ENCODE measurements at places on chromosomes 11 and 22.

GRCh38 chr11:37282367-37282766 lies 684.3 kb upstream of the RAG2 start:
- DNase-seq, result no peak

GRCh38 chr11:58930926-58931325 lies 8.4 kb upstream of the GLYATL1 start:
- DNase-seq, result no peak

DNA sequence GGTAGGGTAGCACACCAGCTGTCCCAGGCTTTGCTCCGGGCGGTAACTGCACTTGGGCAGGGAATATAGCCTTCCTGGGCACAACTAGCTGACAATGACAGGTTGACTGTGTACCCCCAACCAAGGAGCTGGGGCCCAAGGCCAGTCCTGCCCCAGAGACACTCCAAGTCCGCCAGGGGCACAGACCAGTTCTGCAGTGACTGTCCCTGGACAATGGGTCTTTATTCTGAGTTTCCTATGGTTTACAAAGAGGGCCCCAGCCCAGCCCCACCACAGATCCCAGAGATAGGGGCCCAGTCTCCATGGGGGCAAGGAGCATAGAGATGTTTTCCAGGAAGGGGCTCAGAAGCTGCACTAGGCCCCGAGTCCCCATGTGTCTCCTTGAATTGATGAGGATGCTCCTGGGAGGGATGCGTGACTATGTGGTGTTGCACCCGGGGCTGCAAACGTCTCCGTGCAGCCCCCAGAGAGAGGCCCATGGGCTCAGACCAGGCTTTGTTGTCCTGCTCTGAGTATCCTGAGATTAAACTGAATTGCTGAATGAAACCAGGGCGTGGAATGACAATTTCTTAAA lies 48.4 kb downstream of the CD6 start:
- DNase-seq, result no peak

DNA sequence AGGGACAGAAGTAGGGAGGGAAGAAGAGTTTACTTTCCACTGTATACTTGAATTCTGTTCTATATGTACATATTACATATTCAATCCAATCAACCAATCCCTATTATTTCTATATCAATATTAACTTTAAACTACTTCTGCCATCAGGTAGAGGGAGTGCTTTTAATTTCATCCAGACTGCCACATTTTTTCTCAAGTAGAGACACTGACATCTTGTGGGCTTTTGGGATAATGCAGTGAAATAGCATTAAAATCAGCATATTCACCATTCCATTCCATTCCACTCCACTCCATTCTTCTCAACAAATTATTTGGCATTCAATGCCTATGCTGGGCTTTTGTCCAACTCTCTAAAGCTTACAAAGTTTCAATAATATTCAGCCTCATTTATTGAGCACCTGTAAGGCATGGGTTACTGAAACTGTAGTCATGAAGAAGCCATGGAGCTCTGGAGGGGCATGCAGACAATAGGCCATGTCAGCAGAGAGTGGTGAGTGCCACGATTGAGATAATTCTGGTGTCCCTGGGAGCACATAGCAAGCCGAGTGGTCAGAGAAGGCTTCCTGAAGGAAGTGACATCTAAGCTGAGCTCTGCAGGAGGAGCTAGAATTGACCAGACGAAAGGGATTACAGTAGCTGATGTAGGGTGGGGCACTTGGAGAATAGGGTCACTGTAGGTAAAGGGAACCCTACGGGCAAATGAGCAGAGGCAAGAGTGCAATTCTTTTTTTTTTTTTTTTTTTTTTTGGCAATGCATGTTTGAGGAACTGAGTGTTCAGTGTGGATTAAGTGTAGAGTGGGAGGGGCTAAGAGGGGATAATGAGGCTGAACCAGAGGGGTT lies 12.8 kb upstream of the CLPB start:
- peak; percentile 65 for DNase-seq

- DNase-seq, result no peak
These were observed 3.4 kb downstream of the GRK2 start for GRCh38 chr11:67269401-67270255.

GRCh38 chr11:57598831-57599155 lies 1.3 kb downstream of the SERPING1 start:
- no peak for DNase-seq

GRCh38 chr22:42793848-42794405 lies 63.1 kb downstream of the ARFGAP3 start:
- no peak for DNase-seq

DNA sequence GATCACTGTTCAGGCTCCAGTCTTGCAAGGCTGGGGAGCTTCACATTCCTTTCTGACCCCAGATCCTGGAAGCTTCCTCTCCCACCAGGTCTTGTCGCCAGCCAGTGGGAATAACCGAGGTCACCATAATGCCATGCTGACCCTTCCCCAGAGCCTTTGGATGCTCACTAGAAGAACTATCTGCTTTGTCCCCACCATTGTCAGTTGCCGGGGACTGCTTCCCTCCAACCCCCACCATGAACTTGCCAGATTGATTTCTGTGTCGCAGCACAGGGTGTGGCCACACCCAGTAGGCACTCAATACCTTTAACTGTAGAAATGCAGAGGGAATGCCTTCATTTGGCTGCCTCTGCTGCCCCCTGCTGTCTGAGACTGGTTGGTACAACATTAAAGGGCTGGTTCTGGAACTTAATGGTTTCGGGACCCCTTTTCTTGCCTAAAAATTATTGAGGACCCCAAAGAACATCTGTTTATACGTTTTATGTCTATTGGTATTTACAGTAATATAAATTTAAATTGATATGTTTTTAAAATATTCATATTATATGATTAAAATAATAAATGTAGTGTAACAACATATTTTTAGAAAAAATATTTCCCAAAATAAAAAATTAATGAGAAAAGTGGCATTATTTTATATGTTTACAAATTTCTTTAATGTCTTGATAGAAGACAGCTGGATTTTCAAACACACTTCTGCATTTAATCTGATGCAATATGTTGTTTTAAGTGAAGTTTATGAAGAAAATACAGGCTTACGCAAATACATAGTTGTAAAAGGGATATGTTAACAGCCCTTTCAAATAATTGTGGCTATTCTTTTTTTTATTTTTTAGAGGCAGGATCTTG lies 6.7 kb upstream of the GDPD5 start:
- DNase-seq, result peak; percentile 87

GRCh38 chr11:78100261-78100660 lies 20.6 kb upstream of the NDUFC2 start:
- DNase-seq, result no peak

- no peak for DNase-seq
These were observed 8.1 kb upstream of the OR10W1 start for GRCh38 chr11:58276151-58276550.

DNA sequence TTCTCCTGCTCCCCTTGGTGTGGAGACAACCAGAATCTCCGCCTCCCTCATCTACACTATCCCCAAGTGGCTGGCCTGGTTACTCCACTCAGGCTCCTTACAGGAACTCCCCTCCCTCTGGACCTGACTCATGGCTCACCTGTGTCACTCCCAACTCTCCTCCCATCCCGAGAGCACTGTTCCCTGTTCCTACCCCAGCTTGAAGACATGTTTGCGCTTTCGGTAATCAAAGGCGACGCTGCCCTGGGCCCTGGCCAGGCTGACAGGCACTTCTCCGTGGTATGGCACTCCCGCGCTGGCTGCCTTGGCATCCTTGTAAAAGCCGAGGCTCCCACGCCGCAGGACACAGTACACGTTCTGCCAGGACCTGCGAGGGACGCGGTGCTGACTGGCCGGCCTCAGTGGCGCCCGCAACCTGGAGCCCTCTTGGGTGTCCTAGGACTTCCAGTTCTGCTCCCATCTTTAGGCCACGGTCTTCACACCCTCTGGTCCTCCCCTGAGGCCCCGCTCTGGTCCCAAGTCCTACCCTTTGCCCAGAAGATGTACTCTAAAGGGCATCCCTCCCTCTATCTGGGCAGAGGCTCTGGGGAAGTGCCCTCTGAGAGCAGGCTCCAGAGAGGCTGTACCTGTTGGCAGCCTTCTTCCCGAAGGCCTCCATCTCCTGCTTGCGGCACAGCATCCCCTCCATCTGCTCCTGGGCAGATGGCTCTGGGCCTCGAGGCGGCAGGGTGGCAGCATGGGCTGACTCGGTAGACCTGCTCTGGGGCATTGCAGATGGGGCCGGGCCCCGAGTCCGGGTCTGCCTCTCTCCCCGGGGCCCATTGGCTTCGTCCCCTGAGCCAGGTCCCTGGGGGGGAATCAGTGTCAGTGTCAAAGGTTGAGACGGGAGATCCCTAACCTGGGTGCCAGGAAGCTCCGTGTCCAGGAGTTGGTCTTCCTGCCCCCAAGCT lies 9.4 kb upstream of the RBM4B start:
- no peak for DNase-seq

DNA sequence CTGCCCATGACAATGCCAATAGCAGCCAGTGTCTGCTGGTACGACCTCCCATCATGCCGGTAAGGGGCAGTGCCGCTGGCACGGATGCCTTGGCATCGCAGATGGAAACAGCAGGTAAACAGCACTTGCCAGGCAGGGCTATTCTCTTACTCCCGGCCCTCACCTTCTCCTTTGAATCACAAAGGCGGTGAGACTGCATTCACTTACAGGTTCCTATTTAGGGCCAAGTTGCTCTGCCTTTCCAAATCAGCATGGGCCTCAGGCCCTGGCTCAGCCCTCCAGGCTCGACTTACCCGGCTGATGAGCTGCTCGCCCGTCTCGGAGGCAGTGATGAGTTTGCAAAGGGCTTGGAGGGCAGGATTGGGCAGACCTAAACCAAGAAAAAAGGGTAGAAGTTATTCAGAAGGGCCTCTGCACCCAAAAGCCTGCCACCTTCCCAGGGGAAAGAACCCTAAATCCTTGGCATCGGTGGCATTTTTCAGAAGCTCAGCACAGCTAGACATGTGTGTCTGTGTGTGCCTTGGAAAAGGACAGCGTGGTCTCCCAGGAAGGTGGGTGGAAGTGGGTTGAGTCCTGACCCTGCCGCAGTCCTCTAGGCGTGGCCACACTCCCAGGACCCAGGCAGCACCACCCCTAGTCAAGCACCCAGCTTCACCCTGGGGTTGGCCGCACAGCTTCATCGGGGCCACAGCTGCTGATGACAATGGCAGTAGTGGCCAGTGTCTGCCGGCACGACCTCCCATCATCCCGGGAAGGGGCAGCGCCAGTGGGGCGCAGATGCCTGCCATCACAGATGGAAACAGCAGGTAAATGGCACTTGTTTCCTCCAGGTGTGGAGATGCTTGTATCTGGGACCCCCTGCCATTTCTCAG lies 73.5 kb upstream of the PITPNB start:
- no peak for DNase-seq

- no peak for DNase-seq
These were observed 25.8 kb upstream of the KCNQ1OT1 start for GRCh38 chr11:2725368-2726300.

- no peak for DNase-seq
These were observed 14.9 kb downstream of the FZD4 start for GRCh38 chr11:86940122-86940777.

DNA sequence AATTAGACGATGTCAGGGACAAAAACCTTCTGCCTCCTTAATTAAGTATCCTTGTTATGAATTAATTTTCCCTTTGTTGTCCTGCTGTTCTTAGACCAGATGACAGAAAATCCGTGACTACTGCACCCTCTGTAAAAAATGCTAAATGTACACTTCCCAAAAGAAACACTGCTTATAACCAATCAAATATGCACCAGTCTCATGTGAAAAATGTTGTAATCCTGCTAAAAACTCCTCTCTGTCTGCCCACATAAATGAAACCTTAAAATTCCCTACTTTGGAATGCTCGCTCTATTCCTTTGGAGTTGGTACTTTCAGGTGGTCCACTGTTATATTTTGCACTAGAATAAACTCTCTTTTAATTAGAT lies 366.8 kb upstream of the CCDC179 start:
- DNase-seq, result no peak

DNA sequence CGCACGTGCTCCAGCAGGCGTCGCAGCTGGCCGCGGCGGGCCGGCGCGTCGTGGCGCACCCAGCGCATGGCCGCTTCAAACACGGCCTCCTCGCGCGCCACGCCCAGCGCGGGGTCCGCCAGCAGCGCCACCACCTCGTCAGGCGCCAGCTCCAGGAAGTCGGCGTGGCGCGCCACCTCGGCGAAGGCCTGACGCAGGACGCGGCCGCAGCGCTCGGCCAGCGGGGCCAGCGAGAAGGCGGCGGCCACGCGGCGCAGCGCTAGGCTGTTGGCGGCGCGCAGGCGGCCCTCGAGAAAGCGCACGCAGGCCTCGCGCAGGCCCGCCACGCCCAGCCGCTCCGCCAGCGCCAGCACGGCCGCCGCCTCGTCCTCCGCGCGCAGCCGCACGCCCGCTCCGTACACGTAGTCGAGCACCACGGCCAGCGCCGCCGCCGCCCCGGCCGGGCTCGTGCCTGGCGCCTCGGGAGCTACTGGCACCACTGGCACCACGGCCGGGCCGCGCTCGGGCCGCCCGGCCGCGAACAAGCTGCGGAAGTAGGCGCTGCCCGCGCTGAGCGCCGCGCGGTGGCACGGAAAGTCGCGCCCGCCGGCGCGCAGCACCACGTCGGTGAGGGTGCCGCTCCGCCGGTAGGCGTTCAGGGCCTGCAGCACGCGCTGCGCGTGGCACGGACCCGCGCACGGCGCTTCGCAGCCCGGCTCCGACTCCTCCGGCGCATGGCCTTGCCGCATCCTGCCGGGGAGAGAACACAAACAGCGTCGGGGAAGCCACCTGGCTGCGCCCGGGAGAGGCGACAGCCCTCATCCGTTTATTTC lies 2.9 kb downstream of the KLHL35 start:
- DNase-seq, result peak; percentile 70

DNA sequence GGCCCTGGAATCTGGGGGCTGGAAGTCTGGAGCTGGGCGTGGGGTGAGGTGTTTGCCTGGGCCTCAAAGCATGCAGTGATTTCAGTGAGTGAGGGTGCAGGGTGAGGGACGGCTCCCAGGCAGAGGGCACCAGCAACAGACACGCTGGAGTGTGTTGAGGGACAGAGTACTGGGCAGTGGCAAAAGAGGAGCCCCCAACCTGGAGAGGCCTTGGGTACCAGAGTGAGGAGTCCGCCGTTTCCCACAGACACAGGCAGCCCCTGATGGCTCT lies 12.0 kb upstream of the TBC1D22A start:
- no peak for DNase-seq

- no peak for DNase-seq
These were observed 10.5 kb downstream of the ZMAT5 start for GRCh38 chr22:29756341-29756740.

- no peak for DNase-seq
These were observed 19.0 kb downstream of the TENM4 start for GRCh38 chr11:79421820-79422219.

DNA sequence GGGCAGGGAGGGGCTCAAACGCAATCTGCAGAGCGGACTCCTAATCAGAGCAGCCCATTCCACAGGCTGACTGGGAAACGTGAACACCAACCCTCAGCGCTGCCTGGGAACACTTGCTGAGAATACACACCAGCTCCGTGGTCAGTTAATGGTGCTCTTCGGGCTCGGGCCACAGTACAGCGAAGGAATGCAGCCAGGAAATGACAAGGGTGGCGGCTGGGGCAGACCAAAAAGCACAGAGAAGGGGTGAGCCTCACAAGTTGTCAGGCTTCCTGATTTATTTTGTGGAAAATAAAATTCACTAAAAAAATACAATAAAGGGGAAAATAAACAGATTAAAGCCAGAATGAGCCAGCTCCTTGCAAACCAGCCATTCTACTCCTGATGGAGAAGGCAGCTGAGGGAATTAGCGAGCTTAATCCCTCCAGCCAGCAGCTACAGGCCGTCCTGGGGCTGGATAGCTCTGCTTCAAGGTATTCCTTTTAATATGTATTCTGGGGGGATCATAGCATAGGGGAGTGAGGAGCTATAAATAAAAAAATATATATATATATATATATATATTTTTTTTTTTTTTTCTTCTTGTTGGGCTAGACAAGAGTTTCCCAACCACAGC lies 165.5 kb upstream of the NTM start:
- DNase-seq, result no peak

GRCh38 chr11:61369372-61370348 lies 7.5 kb downstream of the TMEM138 start:
- DNase-seq, result no peak

- DNase-seq, result no peak
These were observed 132.5 kb upstream of the KIRREL3 start for GRCh38 chr11:127133061-127133460.

Data from CD4-positive, alpha-beta T cell treated with Interleukin-21 for 1 hour (primary cell).